ENCODE measurements at places on chromosomes 4 and X.

DNA sequence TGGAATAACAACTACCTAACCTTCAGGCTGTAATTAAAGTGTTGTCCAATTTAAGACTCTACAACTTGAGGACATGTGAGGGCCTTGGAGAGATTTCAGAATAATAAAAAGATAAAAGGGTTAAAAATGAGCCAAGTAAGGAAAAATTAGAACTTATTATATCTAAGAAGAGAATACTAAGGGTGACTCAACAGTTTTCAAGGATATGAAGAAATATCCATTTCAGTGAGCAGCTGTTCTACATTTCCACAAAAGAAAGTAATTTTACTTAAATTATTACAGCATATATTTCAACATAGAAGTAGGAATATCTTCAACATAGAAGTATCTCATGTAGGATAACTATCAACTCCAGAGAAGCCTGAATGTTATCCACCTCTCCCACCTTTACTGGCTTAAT lies 11.3 kb downstream of the SNX12 start:
- DNase-seq: no peak

- no peak for DNase-seq
These were observed 11.1 kb upstream of the RS1 start for GRCh38 chrX:18682979-18683387.

DNA sequence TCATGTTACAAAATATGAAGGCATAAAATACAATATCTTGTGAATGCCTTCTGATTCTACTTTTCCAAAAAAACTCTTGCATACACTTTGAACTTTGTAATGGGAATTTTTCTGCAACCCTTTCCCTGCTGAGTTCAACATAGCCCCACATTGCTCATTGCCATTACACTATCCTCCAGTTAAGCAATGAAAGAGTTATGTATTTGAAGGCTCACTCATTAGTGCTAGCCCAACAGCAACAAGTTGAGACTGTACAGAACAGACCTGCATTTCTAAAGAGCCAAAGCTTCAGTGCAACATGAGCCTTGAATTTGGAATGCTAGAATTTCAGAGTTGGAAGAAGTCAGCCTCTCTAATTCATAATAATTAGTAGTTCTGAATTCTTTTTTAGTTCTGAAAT lies 44.4 kb upstream of the STAG2 start:
- DNase-seq: no peak

GRCh38 chr4:165381821-165382373 lies 3.1 kb downstream of the CPE start:
- DNase-seq: no peak

DNA sequence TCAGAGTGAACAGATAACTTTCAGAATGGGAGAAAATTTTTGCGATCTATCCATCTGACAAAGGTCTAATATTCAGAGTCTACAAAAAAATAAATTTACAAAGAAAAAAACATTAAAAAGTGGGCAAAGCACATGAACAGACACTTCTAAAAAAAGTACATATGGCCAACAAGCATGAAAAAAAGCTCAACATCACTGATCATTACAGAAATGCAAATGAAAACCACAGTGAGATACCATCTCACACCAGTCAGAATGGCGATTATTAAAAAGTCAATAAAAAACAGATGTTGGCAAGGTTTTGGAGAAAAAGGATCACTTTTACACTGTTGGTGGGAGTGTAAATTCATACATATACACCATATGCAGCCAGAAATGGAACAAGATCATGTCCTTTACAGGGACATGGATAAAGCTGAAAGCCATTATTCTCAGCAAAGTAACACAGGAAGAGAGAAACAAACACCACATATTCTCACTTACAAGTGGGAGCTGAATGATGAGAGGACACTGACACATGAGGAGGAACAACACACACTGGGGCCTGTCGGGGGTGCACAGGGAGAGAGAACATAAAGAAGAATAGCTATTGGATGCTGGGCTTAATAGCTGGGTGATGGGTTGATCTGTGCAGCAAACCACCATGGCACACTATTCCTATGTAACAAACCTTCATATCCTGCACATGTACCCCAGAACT lies 41.6 kb upstream of the ITM2A start:
- DNase-seq: no peak

GRCh38 chrX:103376118-103376978 lies at the start of gene BEX3:
Gene BEX3, plus strand, starts transcription at chrX:103376538. Its CDS starts 984 bp downstream, at chrX:103377522.
- DNase-seq: peak; percentile 72

- DNase-seq: no peak
These were observed 9.8 kb upstream of the TLR1 start for GRCh38 chr4:38814386-38814785.

DNA sequence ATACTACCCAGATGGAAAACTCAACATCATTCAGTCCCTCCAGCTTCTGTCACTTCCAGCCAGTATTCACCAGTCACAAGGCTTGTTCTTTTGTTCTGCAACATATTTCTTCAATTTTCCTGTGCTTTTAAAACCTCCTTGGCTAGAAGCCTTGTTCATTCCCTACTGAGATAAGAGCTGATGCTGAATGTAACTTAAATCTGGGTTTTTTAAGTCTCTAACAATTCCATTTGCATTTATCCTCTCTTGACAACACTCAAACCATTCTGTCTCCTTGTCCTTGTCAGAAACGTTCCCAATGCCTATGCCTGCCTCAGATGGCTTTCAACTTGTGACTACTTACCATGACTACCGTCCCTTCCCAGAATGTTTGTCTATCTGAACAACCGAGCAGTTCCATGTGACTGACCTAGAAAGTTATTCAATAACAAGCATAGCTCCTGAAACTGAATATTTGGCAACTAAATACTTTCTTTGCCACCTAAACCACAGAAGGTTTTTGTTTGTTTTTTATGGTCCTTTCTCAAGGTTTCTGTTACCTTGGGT lies 682.9 kb upstream of the GALNTL6 start:
- no peak for DNase-seq

- DNase-seq: no peak
These were observed 67.6 kb downstream of the FAM53A start for GRCh38 chr4:1616557-1616930.

Data from fibroblast of skin of right biceps (primary cell).